Caco-2 (cell line): ENCODE measurements at places on chromosomes 2 and 18.
A peak's percentile ranks its signal among the peaks of the same experiment; 100 is the strongest.

GRCh38 chr2:217968023-217968422, 34.8 kb downstream of the TNS1 start:
- no peak for DNase-seq

GRCh38 chr2:199629301-199629700, 171.6 kb upstream of the SATB2 start:
- DNase-seq: no peak

GRCh38 chr2:173106959-173107628, 31.4 kb downstream of the MAP3K20 start:
- no peak for DNase-seq

DNA sequence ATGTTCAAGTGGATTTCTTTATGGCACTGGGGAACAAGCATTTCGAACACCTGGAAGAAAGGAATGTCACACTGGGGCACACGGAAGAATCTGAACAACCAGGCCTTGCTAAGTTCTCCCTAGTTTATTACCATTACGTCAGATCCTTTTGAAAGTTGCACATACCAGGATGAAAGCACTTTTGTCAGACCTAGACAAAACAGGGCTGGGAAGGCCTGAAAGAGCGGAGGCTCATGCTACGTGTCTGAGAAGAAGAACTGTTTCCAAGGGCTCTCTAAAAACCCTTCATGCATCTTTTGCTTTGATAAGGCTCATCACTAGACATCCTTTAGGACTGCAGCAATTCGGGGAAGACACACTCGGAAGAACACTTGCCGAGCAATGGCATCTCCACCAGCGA, 15.4 kb upstream of the SLC25A52 start:
- no peak for DNase-seq

GRCh38 chr2:191148281-191148680, 2.5 kb downstream of the STAT4 start:
- no peak for DNase-seq

DNA sequence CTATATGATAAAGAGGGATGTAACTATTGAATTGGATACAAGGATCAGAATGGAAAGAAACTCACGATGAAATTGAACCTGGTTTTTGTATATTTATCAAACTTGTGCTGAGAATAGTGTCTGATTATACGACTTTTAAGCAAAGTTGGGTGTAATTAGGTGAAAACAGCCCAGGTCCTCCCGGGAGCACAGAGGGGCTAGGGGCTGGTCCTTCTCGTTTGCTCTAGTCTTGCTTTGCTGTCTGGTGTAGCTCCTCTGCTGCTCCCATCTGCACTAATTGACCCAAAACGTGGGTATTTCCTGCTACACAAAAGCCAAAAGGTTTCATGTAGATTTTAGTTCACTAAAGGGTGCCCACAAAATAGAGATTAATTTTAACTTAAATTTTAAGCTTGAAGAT, 58.7 kb downstream of the HK2 start:
- no peak for DNase-seq

GRCh38 chr2:111100765-111101162, 19.9 kb upstream of the BCL2L11 start:
- no peak for DNase-seq

DNA sequence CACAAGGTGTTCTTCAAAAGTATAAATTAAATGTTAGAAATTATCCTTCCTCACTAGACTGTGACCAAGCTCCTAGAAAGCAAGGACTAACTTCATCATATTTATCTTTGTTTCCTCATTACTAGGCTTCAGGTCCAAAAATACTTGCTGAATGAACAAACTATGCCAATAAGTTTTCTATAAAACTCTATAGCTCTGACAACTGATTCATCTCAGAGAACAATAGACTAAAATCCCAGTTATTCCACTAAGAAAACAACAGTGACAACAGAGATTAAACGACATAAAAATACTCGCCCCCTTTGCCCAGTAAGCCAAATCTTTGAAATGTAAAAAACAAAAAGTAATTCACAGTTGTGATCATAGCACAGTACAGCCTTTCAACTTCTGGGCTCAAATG, 13.6 kb downstream of the TLK1 start:
- no peak for DNase-seq

DNA sequence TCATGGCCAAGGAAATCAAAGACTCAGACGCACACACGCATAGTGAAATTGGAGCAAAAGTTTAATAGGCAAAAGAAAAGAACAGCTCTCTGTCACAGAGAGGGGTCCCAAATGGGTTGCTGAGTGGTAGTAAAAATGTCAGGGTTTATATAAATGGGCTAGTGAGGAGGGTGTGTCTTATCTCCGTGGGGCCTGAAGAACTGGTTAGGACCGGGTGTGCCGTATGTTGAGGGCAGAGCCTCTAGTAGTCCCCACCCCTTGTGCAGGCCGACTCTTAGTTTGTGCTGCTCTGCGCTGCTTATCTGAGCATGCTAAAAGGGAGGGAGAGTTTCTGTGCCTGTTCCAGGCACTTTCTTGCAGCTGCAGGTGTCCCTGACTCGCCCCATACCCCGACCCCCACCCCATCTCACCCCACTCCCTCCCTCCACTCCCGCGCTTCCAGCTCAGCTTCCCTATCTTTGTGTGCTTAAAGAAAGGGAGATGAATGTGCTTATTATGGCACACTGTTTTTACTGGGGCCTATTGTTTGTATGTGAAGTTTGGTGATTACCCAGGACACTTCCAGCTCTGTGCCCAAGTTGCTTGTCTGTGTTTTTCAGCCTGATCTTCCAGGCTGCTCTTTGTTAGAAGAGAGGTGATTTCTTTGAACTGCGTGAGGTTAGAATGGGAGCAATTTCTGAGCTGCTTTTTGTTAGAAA, 167.4 kb downstream of the SPAG16 start:
- peak; percentile 5 for DNase-seq

DNA sequence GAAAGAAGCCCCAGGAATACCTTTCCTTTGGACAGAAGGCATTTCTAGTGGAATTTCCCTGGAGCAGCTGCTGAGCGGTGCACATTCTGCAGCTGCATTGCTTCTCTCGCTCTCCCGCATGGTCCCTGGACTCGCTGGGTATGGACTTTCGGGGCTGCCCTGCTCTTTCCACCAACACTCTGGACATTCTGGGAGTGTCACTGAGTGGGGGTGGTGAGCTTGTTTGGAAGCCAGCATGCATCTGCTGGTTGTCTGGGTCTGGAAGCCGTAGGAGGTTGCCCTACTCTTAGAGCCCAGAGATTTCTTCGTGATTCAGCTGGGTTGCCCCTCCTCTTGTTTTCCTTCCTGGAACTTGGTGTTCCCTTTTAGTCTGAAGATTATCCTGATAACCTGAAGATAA, 52.6 kb downstream of the TWIST2 start:
- DNase-seq: no peak

- no peak for DNase-seq
These were observed 31.0 kb downstream of the TANC1 start for GRCh38 chr2:158999458-158999857.

DNA sequence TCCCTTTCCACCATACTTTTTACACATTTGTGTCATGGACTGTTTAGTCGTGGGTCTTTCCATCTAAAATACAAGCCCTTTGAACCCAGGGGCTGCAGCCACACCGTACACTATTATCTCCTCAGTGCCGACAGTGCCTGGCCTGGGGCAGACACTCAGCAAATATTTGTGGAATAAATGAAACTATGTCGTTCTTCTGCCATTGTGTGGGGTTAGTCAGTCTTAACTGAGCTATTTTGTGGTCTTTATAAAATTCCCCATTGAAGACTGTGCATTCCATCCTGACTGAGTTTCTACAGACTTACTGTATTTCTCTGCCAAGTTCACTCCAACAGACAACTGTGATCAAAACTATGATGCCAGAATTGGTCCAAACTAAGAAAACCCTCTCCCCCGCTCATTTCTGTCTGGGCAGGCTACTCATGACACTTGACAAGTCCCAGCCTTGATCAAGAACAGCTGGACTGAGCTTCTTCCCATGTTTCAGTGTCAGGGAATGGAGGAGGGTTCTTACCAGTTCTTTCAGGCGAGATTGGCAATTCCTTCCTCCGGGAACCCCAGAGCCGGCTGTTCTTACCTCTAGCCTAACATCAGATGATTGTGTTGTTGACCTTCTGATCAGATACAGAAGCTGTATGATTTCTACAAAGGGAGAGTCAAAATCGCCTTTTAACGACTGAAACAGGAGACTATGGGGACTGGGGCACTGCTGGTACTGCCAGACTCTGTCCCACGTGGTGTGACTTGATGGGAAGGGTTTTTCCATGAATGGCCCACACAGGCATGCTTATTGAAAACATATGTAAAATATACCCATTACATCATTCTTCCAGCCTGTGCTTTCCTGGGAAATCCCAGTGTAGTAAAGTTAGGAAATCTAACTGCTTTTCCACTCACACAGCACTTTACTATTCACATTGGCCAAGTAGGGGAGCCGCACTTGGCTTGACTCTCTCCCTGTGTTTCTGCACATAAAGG, 77.4 kb upstream of the NPAS2 start:
- no peak for DNase-seq

DNA sequence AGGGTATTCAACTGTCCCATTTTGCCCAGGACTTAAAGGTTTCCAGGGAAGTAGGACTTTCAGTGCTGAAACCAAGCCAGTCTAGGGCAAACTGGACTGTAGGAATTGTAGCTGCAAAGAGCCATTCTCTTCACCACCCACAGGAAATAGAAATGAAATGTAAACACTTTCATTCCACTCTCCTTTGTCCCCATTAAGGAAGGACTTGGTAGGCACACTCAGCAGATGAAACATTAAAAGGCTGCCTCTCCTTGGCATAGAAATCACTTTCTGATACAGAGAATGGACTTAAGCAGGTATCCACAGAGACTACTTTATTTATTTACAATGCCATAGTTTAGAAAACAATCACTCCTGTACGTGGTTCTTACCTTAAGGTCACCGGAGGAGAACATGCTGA, 102.9 kb upstream of the CCDC195 start:
- DNase-seq: no peak

GRCh38 chr2:20384953-20385352, 34.3 kb upstream of the PUM2 start:
- no peak for DNase-seq

DNA sequence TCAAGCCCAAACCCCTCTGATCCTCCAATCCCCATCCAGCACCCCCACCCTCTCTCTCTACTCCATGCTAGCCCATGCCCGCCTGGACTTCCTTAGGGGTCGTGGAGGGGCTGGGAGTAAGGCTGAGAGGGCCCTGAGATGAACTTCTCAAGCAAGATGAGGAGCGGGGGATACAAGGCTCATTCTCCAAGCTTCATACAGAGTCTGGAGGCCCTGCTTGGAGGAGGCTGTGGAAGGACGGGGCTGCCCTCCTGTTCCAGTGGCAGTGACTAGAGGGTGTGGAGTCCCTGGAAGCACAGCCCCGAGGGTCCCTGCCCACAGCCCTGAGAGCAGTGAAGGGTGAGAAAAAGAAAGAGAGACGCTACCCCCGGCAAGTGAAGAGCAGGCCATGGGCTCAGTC, 45.6 kb downstream of the EMX1 start:
- DNase-seq: no peak

- DNase-seq: peak; percentile 72
These were observed 3.2 kb downstream of the NRP2 start for GRCh38 chr2:205685314-205686055.

DNA sequence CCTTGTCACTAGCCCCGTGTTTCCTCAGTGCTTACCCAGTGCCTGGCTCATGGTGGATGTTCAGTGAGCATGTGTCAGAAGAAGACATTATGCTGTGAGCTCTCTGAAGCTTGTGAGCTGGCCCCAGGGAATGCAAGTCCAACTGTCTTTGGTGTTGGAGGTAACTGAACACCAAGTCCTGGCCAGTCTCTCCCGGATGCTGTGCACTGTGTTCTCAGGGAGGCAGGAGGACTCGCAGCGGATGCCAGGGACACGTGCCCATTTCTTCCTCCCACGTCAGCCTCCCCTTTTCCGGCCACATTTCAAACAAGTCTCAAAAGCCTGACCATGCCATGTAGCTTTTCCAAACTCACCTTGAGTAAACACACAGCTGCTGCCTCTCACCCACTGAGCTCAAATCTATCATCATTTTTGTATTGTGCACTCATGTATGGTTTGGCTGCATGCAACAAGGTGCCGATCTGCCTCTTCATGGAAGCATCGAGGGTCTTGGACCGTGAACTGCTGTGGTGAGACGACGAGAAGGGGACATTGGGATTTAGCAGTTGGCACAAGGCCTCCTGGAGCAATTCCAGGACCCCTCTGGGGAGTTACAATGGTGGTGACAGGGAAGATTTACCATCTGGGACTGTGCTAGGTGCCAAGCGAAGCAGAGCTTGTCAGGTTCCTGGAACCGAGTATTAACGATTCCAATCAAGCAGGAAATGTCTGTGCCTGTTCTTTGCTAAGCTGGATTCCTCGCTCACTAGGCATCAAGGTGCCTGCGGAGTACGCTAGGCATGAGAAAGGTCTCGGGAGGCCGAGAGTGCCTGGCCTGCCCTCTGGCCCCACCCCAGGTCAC, 44.4 kb upstream of the MGAT4A start:
- no peak for DNase-seq

DNA sequence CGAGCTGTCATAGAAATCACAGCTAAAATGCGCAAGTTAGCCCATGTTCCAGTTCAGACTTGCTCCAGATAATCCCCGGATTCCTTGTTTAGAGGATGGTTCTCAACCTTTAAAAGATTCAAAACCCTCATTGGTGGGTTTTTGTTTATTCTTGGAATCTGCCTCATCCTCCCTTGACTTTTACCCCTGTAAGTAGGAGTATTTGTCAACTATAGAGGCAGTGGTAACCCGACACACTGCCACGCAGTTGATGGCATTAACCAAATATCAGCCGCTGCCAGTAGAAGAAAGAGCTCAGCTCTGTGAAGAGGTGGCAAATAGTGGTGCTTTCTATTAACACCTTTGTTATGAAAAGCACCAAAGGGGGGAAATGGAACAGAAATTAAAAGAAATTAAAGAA, 40.4 kb upstream of the SELENOI start:
- DNase-seq: no peak

- DNase-seq: no peak
These were observed 1.5 kb downstream of the ACKR3 start for GRCh38 chr2:236571145-236571544.

DNA sequence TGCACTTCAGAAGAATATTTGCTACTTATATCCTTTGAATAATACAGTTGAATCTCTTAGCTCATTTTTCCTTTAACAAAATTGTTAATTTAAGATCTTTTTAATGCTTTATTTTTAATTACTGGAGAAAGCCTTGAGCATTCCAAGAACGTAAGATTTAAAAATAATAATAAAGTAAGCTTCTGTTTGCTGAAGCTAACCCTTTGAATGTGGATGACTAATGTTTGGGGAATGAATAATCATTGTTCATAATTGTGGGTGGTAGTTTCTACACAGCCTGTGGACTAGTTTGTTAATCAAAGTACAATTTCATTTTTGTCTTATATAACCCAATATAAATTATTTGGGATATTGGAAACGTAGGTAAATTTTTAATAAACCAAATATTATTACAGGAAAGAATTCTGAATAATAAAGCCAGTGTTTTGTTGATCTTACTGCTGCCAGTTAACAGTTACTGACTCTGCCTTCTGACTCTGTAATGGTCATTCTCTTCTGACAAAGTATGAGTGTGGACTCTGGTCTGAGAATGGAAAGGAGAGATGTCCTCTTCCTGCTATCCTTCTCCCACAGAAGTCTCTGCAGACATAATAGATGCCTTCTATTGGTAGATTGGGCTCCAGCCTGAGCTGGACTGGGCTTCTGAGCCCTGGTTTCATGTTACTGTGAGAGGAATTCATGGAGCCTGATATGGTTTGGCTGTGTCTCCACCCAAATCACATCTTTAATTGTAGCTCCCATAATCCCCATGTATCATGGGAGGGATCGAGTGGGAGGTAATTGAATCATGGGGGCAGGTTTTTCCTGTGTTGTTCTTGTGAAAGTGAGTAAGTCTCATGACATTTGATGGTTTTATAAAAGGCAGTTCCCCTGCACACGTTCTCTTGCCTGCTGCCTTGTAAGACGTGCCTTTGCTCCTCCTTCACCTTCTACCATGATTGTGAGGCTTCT, 292.7 kb upstream of the SLC39A10 start:
- no peak for DNase-seq

- no peak for DNase-seq
These were observed 116.8 kb upstream of the EPC2 start for GRCh38 chr2:148527488-148528340.
